Activated CD4-positive, alpha-beta T cell treated with anti-CD3 and anti-CD28 coated beads, Interleukin-2, amount 10 ng/mL, durations not matched to agents 24 days and 14 days (primary cell): ENCODE measurements at places on chromosomes 3 and 15. TPM values are rescaled to one million over a fixed set of nuclear protein-coding genes. Genes with fewer than 3 reads are reported as not detected.

The TMEM266 gene
- not detected in 2 replicates for total RNA-seq

The TNK2 gene
- 101 and 110 TPM in 2 replicates for total RNA-seq

The HMCES gene
- total RNA-seq: 58.3 and 62.6 TPM in 2 replicates

The CCDC9B gene
- 0.21 and 0.54 TPM in 2 replicates for total RNA-seq

The ERICH6 gene
- total RNA-seq: not detected in 2 replicates

The GASK1A gene
- not detected in 2 replicates for total RNA-seq

The GTF2A2 gene
- 192 and 200 TPM in 2 replicates for total RNA-seq

The C3orf22 gene
- not detected in 2 replicates for total RNA-seq

The RLBP1 gene
- not detected in 2 replicates for total RNA-seq

The TGM5 gene
- total RNA-seq: 0.07 TPM in 1 of 2 replicates, not detected in the other

The GOLGA8S gene
- 0.07 TPM in 2 replicates for total RNA-seq

The LMAN1L gene
- total RNA-seq: 0.33 and 0.36 TPM in 2 replicates

The PROS1 gene
- 0.85 and 1.3 TPM in 2 replicates for total RNA-seq

The CCR8 gene
- total RNA-seq: 5.7 and 7.5 TPM in 2 replicates

The CSPG4 gene
- total RNA-seq: not detected in 2 replicates

The IL17RE gene
- 1.1 TPM in 2 replicates for total RNA-seq

The SLC28A1 gene
- total RNA-seq: not detected in 2 replicates

The SLC35A5 gene
- total RNA-seq: 15.5 and 16.3 TPM in 2 replicates

The SCN11A gene
- total RNA-seq: not detected in 2 replicates

The ONECUT1 gene
- not detected in 2 replicates for total RNA-seq

The ROBO2 gene
- not detected in 2 replicates for total RNA-seq

The SUSD5 gene
- total RNA-seq: not detected in 2 replicates

The SLC9C1 gene
- total RNA-seq: not detected in 2 replicates

The BUB1B gene
- 69.3 and 73.1 TPM in 2 replicates for total RNA-seq
